ENCODE measurements at places on chromosomes 12 and 14.
A peak's percentile ranks its signal among the peaks of the same experiment; 100 is the strongest.

GRCh38 chr12:15417691-15418090 is 95.4 kb downstream of the PTPRO start:
- DNase-seq, result no peak

DNA sequence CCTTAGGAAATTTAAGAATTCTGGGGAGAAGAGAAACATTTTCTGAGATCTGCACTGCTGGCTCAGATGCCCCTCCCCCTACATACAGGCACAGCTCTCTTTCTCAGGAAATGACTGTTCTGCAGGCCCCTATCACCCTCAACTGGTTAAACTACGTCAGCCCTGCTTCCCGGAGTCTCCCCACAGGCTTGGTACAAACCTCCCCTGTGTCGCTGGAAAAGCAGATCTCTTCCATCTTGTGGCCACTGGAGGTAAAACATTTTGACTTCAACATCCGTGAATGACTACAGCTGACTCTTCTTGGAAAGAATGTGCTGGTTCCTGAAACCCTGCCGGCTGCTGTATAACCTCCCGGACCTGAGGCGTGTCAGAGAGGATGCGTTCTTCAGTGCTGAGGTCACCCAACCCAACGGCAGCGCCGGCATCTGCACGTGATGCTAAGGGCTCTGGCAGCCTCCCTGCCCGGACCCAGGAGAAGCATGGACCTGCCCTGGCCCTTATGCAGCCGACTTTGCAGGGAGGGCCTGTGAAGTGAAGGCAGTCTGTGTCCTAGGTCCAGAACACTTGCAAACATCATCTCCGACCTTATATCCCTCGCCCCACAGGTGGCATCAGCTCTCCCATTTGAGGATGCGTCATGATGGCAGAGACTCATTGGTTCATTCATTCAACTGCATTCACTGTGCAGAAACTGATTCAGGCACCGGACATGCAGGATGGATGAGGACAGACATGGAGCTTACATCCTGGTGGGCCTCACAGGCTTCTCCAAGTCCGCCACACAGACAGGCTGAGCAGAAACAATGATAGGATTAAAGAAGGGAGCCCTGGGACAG is 129.2 kb downstream of the GCH1 start:
- peak; percentile 80 for DNase-seq

DNA sequence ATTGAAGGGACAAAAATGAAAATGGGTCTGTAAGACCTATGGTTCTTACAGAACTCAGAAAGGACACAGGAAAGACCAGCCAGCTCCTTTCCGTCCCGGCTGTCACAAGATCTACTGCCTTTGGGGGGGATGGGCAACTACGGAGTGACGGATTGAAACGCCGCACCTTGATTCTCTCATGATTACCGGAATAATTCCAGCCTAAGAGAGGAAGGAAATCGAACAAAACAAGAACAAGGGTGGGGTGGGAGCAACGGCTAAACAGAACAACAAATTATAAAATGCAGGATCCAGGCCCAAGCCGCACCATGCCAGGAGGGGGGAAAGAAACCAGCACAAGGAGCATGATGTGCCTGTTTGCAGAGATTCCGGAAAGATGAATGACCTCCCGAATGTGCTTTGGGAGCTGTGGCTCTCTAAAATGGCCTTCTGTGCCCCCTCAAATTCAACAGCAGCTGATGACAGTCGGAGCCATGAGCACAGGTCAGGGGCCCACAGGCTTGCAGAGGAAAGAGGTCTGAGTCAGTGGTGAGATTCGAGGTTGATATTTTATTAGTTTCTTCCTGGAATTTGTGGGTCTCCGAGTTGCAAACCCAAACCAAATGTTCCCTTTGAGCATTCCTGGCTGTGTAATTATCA is 72.1 kb downstream of the SPRING1 start:
- no peak for DNase-seq

GRCh38 chr12:32947206-32948067 is 50.9 kb upstream of the PKP2 start:
- peak; percentile 37 for DNase-seq

DNA sequence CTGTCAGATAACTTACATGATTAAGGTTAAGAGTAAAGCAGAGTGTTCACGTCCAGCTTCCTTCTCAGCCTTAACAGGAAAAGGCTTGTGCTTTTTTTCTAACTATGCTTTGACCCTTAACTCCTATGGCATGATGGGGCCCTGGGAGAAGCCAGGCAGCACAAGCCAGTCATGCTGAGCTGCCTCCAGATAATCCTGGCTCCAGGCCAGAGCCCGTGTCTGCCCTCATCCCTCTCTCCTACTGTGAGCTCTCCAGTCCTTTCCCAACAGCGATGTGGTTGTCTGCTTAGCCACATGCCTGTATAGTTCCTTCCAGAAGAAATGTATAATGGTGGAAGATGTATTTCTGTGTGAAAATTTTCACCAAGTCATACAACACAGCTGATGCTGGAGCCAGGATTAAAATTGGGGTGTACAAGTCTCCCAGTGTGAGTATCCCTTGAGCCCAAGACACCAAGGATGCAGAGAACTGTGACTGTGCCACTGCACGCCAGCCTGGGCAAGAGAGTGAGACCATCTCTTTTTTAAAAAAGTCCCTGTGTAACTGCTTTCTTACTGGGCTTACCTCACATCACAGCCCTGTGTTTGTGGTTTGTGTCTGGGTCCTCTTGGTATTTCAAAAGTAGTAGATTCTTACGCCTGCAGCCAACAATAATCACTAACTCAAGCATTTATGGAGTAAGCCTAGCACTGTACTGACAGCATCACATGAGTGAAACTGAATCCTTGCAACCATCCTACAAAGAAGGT is 7.9 kb upstream of the ITFG2 start:
- DNase-seq, result no peak

DNA sequence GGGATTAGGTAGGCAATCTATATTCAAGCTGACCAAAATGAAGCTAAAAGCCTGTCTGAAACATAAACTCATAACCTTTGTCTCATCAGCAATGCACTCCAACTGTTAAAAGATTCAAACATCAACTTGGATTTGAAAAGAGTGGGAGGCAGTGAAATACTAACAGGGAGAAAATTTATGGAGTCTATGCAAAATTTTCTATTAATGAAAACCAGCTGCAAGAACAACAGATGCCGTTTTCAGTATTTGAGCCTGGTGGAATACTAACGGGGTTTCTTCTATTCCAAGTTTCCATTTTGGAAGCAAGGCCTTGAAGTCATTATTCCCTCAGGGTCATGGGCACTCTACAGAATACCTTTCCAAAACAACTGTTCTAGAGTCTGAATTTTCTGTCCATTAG is 88.3 kb downstream of the LRP6 start:
- DNase-seq, result no peak

DNA sequence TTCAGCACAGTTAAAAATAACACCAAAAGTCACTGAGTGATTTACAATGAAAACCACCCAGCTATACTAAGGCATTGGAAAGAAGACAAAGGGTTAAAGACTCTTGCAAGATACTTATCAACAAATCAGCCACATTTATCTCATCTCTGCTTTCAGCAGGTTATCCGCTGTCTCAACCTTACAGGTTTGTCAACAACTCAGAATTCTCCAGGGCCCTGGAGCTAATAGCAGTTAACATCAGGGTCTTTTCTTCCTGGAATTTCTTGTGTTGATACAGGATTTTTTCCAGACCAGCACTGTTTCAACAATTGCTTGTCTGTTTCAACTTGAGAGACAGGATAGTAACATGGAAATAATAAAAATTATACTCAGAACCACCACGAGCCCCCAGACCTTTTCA is 3.5 kb downstream of the PKP2 start:
- DNase-seq, result no peak

DNA sequence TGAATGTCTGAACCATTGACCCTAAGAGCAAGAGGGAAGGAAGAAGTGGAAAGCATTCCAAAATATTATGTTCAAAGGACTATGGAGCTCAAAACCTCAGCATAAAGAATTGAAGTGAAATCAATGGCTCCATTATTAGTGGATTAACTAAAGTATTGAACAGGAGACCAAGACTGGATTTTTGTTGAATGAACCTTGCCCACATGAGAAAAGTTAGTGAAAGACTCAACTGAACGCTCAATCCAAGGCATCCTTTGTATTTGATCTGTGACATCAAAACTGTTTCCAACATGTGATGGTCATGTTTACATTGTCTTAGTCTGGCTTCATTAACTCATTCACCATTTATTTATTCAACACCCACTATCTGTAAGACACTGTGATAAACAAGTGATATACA is 161.0 kb downstream of the CNTN1 start:
- DNase-seq, result no peak

DNA sequence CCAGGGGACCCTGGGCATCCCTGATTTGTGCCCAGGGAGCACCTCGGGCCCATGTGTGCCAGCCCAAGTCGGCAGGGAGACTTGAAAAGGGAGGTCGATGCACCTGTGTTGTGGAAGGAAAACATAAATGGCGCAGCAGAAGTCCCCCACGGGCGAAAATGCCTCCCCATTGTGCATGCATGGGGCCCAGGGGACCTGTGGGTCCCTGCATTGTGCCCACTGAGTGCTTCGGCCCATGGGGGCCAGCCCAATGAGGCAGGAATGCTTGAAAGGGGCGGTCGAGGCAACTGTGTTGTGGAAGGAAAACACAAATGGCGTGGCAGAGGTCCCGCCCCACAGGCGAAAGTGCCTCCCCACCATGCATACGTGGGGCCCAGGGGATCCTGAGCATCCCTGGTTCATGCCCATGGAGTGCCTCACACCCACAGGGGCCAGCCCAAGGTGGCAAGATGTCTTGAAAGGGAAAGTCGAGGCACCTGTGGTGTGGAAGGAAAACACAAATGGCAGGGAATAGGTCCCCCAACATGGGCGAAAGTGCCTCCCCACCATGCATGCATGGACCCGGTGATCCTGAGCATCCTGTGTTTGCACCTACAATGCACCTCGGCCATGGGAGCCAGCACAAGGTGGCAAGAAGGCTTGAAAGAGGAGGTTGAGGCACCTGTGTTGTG is 368.0 kb downstream of the ALG10 start:
- no peak for DNase-seq

- no peak for DNase-seq
Measured at GRCh38 chr14:29738950-29739349, 188.7 kb downstream of the PRKD1 start.

- DNase-seq, result no peak
Measured at GRCh38 chr14:65731933-65732506, 319.5 kb downstream of the FUT8 start.

- DNase-seq, result no peak
Measured at GRCh38 chr12:28218875-28219274, 28.6 kb downstream of the CCDC91 start.

- DNase-seq, result no peak
Measured at GRCh38 chr12:66549050-66549389, 129.9 kb downstream of the GRIP1 start.

- no peak for DNase-seq
Measured at GRCh38 chr14:103298620-103299019, 35.4 kb upstream of the EIF5 start.

- DNase-seq, result no peak
Measured at GRCh38 chr12:106066051-106066705, 72.6 kb downstream of the NUAK1 start.

DNA sequence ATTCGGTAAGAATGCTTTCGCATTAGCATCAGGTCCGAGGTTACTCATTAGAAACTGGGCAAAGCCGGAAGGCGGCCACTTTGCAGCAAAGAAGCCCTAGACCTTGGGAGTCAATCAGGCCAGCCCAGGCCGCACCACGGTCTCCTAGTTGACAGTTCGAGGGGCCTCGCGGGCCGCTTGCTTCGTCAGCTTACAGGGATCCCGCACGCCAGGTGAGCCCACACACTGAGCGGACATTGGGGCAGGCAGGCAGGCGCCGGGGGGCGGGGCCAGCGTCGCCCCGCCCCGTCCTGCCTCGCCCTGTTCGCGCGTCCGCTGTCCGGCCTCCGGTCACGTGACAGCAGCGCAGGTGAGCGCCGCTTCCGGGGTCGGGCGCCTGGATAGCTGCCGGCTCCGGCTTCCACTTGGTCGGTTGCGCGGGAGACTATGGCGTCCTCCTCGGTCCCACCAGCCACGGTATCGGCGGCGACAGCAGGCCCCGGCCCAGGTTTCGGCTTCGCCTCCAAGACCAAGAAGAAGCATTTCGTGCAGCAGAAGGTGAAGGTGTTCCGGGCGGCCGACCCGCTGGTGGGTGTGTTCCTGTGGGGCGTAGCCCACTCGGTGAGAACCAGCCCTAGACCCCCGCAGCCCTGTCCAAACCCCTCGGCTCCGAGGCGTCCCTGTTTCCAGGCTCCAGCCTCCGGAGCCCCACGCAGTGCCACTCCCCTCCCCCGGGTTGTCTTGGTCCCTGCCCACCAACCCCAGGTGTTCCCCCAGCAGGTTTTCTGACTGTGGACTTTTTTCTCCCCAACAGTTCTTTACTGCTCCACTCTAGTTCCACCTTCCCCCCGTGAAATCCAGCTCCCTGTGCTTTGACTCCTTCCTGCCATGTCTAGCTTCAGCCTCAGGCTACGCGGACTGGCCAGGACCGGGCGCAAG is at the start of gene PIP4K2C:
TSS of gene PIP4K2C (plus strand) at position 329 of the 918 bp plus-strand sequence. CDS start at position 427, 98 bp downstream.
- DNase-seq, result peak; percentile 91

- DNase-seq, result no peak
Measured at GRCh38 chr12:50751948-50752721, 11.8 kb upstream of the ATF1 start.

All from NCI-H146 (cell line).